ENCODE measurements at places on chromosomes 2 and 18.

- no peak for DNase-seq
Observed at GRCh38 chr2:210559182-210559581, 2.8 kb downstream of the CPS1 start.

DNA sequence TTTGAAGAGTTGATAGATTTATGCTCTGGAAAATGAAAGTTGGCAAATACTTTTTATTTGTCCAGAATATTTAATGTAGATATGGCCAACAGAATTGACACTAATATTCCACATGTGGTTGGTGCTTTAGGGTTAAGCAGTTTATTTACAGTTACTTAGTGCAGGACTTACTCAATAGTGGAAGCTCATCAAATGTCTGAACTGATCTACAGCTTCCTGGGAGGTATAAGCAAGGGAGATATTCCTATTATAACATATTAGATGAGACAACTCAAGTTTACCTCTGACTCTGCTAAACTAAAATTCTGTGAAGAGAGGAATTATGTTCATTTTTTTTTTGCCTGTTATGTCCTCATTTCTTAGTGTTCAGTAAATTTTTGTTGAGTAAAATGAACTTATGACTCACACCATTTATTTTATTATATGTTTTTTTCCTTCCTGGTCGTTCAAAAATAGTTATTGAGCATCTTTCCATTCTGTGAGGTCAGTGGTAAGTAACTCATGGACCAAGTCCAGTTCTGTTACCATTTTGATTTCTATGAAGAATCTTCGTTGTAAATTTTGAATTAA is 13.6 kb downstream of the ABI2 start:
- no peak for DNase-seq

DNA sequence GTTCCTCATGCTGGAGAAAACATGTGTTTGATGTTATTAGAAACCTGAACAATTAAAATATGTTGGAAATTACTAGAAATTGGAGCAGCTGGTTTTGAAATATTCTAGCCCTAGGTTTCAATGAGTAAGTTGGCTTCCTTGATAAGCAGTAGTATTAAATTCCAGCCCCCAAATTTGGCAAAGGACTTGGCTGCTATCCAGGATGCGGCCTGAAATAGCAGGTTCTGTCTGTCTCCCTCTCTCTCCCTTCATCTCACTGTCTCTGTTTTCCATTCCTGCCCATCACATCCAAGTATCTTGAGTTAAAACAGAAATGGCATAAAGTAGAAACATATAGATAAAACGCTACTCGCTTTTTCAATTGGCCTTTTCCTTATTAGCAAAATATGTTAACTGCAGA is 20.9 kb upstream of the GPR45 start:
- DNase-seq = no peak

DNA sequence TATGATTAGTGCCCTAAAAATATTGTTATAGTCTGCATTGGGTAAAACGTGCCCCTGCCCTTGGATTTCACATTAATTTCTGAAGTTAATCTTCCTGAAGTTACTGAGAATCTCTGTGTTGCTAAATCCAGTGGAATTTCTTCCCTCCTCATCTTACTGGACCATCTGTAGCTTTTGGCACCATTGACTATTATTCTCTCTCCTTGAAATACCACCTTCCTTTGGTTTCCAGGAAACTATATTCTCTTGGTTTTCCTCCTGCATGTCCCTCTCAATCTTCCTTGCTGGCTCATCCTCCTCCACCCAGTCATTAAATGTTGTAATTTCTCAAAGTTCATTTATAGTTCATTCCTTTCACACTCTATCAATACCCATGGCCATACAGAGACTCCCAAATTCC is 110.6 kb upstream of the SLC35G4 start:
- no peak for DNase-seq

DNA sequence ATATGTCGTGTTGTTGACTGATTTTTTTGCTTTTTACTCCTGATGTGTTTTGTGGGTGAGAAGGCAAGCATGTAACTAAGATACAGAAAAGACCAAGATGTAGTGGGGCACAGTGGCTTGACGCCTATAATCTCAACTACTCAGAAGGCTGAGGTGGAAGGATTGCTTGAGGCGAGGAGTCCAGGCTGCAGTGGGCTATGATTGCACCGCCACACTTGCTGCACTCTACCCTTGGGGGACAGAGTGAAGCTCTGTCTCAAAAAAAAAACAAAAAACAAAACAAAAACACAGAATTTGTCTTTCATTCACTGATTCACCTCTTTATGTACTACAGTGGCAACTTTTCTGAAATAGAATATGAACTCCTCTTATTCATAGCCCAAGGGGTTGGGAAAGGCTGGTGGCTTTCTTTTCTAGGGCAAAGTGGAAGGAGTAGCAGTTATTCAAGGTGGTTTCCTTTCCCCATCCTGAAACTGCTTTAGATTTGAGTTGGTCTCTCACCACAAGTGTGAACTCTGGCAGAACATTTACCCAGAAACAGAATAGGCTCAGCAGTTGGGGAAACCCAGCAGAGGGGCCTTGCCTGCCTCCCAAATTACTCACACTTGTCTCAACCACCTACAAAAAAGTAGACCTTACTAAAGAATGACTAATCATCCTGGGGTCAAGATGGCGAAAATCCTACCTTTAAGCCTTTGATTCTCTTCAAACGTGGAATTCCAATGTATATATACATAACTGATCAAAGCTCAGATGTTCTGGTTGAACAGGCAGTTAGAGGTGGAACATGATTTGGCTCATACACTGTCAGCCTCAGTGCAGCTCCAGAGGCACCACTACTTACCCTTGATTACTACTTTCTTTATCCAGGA is 6.5 kb downstream of the TANK start:
- DNase-seq = no peak

DNA sequence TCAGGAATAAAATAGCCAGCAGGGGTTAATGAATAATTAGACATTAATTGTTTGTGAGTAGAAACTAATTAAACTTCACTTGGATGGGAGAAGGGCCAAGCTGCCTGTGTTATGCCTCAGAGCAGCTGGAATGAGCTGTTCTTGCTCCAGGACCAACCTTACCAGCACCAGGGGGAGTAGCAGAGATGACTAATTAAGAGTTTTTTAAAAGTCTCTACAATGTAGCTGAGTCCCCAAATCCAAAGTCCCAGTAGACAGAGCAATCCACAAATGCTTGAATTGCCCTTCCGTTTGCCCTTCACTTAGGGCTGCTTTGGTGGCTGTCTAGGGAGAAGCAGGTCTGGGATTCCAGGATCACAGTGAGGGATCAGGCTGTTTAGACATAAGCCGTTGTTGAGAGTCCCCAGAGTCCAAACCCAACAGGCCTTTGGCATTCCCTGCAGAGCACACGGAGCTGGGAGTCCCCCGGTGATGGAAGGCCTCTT is 59.4 kb downstream of the RHOB start:
- no peak for DNase-seq

DNA sequence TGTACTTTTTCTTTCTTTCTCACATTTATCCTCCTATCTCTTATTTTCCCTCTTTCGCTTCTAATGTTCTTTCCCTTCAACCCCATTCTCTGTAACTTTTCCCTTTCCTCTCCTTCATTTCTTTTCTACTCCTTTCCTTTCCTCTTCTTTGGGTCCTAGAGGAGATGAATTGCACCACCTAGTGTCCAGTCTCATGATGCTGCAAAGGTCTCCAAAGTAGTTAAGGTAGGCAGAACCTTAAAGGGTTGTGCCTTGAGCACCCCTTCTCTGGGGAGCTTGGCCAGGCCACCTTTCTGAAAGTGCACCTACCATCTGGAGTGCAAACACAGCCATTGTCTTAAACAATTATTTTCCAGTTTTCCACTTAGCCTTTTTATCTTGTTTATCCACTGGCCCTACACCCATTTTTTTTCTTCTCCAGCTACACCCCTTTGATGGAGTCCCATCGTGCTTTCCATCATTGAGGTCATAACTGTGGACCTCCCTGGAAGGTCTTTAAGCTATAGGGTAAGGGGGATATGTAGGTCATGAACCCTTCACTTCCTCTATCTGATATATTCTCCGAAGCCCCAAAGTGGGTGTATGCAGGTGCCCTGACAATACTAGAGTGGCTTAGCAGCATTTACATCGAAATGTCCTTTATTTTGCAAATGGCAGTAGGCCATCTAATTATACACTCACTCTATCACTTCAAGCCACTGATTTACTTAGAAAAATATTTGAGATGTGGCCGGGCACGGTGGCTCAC is 155.9 kb downstream of the ESCO1 start:
- peak; percentile 79 for DNase-seq

- DNase-seq = no peak
Observed at GRCh38 chr2:230335864-230336506, 9.0 kb downstream of the SP140L start.

DNA sequence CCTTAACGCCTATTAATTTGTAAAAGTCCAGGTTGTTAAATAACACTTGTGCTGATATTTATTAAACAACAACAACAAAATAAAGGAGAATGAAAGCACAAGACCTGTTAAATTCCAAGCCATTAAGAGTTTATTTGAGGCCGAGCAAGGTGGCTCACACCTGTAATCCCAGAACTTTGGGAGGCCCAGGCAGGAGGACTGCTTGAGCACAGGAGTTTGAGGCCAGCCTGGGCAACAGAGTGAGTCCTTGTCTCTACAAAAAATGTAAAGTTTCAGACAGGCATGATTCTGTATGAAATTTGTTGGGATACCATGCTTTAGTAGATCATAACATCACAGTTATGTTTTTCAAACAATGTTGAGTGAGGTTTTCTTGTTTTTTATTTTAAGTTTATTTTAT is 17.1 kb downstream of the PELI1 start:
- DNase-seq = no peak

- no peak for DNase-seq
Observed at GRCh38 chr2:28193630-28194403, 198.8 kb upstream of the FOSL2 start.

- DNase-seq = no peak
Observed at GRCh38 chr18:10113121-10114022, 199.6 kb downstream of the VAPA start.

GRCh38 chr2:31196622-31197021 is 20.7 kb downstream of the CAPN14 start:
- no peak for DNase-seq

Data from NCI-H146 (cell line).